ENCODE measurements at places on chromosomes 7 and 10. TPM values are rescaled to one million over a fixed set of nuclear protein-coding genes. Genes with fewer than 3 reads are reported as not detected.

Gene BUB3
- 117 TPM for total RNA-seq

Gene KAZALD1
- total RNA-seq: 35.4 TPM

Gene ADAM12
- 14.0 TPM for total RNA-seq

Gene POLR3A
- total RNA-seq: 12.8 TPM

Gene SLC26A3
- total RNA-seq: not detected

Gene COMTD1
- total RNA-seq: 74.2 TPM

Gene METTL27
- 71.8 TPM for total RNA-seq

Gene TMEM120A
- 36.5 TPM for total RNA-seq

Gene HHEX
- 0.64 TPM for total RNA-seq

Gene TBL2
- total RNA-seq: 128 TPM

Gene GIMAP1
- total RNA-seq: not detected

Gene SPDYE6
- not detected for total RNA-seq

Gene TBC1D12
- 4.7 TPM for total RNA-seq

Gene CASP2
- total RNA-seq: 5.6 TPM

Gene NEUROD6
- not detected for total RNA-seq

Gene GPC2
- 1.4 TPM for total RNA-seq

Gene MASTL
- 16.2 TPM for total RNA-seq

Gene CPA2
- not detected for total RNA-seq

Gene ADAM8
- 2.9 TPM for total RNA-seq

Gene AMPH
- total RNA-seq: not detected

Gene EBLN1
- not detected for total RNA-seq

Gene FAM204A
- total RNA-seq: 49.6 TPM

Gene HTRA1
- 42.1 TPM for total RNA-seq

Gene FKBP9
- total RNA-seq: 298 TPM

Gene TAS2R3
- not detected for total RNA-seq

Gene FFAR4
- not detected for total RNA-seq

Gene SKIDA1
- 9.0 TPM for total RNA-seq

Gene ANXA8L1
- total RNA-seq: not detected

Gene FGF8
- total RNA-seq: not detected

Gene GNGT1
- total RNA-seq: not detected

Gene ASB10
- not detected for total RNA-seq

Gene CACNB2
- not detected for total RNA-seq

Gene RBP3
- total RNA-seq: not detected

Gene SLC25A13
- total RNA-seq: 45.0 TPM

Data from Caki2 (cell line).